Jurkat, Clone E6-1 (cell line): ENCODE measurements at places on chromosomes 4 and X.

DNA sequence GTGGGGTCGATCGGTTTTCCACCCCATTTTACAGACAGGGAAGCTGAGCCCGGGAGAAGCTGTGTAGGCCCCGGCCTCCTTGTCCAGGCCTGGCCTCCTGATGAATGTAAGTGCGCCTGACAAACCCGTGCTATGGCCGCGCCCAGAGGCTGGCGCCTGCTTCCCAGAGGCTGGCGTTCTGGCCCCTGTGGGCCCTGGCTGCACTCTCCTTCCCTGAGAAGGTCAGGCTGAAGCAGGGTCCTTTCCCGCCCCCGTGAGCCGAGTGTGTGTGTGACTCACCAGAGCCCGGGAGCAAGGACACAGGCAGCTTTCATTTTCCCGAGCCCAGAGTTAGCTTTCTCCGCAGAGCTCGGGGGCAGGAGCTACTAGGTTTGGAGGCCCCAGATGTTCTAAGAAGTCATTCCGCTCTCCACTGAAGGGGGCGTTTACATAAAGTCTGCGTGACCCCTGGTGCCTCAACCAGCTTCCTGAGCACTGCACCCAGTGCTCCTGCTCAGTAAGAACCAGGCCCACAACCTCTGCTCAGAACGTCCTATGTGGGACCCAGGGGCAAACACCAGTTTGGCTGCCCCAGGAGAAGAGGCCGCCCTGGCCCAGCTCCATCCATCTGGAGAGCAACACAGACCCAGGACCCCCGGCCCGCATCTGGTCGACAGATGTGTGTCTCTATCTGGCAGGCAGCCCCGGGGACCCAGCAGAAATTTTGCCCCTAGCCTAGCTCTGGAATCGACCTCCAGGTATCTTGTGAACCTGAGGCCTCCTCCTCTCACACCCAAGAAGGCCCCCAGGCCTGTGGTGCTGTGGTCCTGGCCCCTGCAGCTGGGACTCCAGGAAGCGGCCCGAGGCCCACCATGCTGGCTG is 13.6 kb downstream of the UVSSA start:
- DNase-seq, result no peak

DNA sequence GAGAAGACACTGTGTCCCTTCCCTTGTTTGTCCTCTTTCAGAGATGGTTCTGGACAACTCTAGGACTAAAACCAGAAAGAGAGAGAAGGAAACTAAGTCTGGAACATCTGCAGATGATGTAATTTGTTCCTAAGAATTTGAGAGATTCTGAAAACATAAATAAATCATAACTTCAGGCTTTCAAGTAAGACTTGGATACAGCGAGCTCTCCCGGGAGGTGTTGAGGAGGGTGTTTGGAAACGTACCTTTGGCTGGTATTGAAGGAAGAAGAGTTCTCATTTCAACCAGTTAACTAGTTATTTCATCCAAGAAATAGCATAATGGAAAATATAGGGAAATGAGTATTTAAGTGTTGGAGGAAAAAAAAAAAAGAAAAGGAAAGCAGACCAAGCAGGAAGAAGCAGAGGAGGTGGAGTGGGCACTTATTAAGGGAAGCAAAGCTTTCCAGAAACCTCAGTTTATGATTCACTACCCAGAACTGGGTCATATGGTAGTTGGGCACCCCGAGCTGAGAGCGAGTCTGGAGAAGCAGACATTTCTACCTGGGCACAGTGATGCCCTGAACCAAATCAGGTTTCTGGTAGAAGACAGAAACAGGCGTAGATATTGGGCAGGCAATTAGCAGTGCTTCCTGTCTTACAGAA is 26.9 kb downstream of the CCNG2 start:
- no peak for DNase-seq

GRCh38 chrX:8305350-8305749 is 134.3 kb upstream of the VCX2 start:
- no peak for DNase-seq

- DNase-seq, result no peak
These were observed 21.2 kb upstream of the TENM3 start for GRCh38 chr4:182221987-182222386.

DNA sequence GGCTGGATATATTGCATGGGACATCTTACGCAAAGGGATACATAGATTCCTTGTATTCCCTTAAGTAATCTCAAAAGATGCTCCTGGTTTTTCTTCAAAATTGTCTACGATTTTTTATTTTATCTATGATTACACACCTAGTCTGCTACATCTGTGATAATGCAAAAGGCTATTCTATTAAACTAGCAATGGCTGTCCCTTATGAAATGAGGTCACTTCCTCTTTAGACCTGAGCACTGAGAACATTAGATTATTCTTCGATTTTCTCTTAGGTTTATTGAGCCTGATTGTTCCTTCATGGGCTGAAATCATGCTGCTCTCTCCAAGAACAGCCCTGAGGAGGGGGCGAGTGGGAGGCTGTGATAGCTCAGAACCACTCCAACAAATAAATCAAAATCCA is 126.8 kb upstream of the ENPP6 start:
- no peak for DNase-seq

- DNase-seq, result no peak
These were observed 540.8 kb downstream of the ADGRL3 start for GRCh38 chr4:61740886-61741285.

GRCh38 chr4:154276496-154276895 is 215.1 kb downstream of the DCHS2 start:
- no peak for DNase-seq

- DNase-seq, result no peak
These were observed 91.4 kb downstream of the ARSJ start for GRCh38 chr4:113888006-113888405.

DNA sequence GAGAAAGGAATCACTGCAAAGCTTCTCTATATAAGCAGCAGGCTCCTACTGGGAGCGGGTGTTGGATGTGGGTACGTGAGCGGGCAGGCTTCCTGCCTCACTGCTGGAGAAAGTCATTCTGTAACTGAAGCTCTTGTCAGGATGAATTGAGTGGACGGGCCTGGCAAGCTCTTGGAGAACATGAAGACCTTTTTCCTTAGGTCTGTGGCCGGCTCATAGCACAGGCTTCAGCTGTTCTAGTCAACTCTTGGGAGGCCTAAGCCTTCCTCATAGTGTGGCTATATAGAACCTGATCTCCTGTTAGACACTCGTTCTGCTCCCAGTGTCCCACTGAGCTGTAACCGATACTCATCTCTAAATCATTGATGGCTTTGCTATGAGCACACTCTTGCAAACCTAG is 108.2 kb upstream of the GPC4 start:
- no peak for DNase-seq

GRCh38 chr4:24780936-24781495 is 14.4 kb upstream of the SOD3 start:
- DNase-seq, result no peak

- no peak for DNase-seq
These were observed 45.6 kb upstream of the ANK2 start for GRCh38 chr4:113003841-113004240.

- DNase-seq, result no peak
These were observed 722.4 kb upstream of the TENM3 start for GRCh38 chr4:181520790-181521189.

DNA sequence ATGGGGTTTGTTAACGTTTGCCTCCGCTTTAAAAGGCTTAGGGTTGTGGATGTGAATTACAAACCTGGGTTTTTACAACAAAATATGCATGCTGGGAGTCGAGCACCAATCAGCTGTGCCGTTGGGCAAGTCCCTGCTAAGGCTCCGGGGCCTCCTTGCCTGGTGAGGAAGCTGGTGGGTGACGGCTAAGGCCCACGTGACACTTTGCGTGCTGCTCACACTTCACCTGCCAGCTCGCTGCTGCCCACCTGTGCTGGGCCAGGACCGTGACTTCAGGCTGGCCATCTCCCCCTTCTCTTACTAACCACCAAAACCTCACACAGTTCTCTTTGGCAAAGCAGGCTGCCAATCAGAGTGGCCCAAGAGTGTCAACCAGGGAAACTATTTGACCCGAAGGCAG is 178.3 kb downstream of the AFAP1 start:
- no peak for DNase-seq

DNA sequence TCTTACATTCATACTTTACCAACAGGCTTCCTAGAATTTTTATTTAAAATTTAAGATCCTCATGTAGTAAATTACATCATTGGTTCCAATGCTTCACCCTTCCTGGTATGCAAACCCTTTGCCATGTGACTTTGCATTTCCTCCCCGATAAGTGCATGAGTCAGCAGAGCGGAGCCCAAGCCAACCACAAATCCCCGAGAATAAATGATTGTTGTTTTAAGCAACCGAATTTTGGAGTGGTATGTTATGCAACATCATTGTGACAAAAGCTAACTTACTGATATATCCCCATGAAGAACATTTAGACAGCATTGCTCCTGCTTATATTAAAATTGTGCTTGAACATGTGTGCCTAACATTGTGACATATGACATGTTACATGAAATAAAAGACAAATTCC is 199.4 kb upstream of the DDX53 start:
- no peak for DNase-seq

DNA sequence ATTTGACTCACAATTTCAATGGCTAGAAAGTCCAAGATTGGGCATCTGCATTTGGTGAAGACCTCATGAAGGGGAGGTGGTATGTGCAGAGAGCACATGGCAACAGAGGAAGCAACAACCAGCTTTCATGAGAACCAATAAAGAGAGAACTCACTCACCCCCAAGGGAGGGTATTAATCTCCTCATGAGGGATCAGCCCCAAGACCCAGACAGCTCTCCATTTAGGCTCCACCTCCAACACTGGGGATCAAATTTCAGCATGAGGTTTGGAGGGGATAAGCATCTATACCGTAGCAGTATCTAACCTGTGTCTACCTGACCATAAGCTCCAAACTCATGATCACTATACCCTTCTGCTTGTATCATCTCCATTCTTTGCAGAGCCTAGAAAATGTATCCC is 9.3 kb upstream of the TBC1D19 start:
- no peak for DNase-seq

- DNase-seq, result no peak
These were observed 6.9 kb downstream of the CLCN3 start for GRCh38 chr4:169627307-169627706.
